Kidney epithelial cell (primary cell): ENCODE measurements at places on chromosomes 2 and 18. TPM values are rescaled to one million over a fixed set of nuclear protein-coding genes. Genes with fewer than 3 reads are reported as not detected.

SP140 gene
- total RNA-seq: 0.82 and 3.6 TPM in 2 replicates

ZNF521 gene
- 6.0 and 14.5 TPM in 2 replicates for total RNA-seq

GNLY gene
- total RNA-seq: not detected in 2 replicates

MATN3 gene
- total RNA-seq: 7.6 TPM in 2 replicates

CYRIA gene
- total RNA-seq: 3.0 and 4.2 TPM in 2 replicates

ZFAND2B gene
- 44.3 and 48.2 TPM in 2 replicates for total RNA-seq

SCYGR4 gene
- total RNA-seq: not detected in 2 replicates

ACSL3 gene
- 94.1 and 98.6 TPM in 2 replicates for total RNA-seq

ANKRD30B gene
- 0.07 and 0.08 TPM in 2 replicates for total RNA-seq

HJURP gene
- total RNA-seq: 6.5 and 13.4 TPM in 2 replicates

SCTR gene
- total RNA-seq: not detected in 2 replicates
